ENCODE measurements at places on chromosomes 5 and 9.

DNA sequence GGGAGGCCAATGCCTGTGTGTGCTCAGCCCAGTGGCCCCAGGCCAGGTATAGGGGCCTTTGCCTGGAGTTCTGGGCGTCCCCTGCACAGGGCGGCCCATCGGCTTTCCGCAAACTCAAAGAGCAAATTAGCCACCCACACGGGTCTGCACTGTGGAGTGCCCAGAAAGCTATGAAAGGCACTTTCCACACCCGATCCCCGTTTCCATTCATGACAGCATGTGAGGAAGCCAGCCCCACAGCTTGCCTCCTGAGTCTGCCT lies 5.2 kb downstream of the DBH start:
- DNase-seq = no peak

DNA sequence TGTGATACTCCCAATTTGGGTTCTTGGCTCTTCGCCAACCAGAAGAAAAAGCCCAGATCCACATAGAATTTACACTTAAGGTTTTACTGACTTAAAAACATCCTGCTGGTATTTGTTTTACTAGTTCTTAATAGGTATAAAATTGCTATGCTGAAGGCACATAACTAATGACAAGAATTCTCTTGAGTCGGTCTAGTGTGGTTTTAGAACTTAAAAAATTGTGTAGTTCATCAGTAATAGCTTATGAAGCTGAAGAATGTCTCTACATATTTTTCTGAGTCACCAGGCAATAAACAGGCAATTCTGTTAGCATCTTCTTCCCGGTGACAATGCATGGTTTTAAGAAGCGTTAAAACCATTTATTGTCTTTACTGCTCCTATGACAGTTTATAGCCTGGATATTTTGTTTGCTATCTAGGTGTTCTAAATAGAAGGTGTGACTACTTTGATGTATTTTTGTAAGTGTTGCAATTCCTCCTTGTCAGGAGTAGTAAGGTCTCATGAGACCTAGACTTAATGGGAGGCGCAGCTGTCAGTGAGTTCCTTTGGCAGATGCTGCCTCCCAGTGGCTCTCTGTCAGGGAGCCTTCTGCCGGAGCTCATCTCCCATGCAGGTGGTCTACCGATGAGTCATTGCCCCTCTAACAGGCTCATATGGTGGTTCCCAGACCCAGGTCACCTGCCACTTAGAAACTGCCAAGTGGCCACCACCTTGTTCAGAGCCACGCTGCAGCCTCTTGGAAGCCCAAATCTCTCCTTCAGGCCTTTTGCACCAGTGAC lies 173.8 kb downstream of the MAST4 start:
- DNase-seq = peak; percentile 8

- DNase-seq = no peak
Measured at GRCh38 chr9:110252509-110253139, 3.7 kb downstream of the TXN start.

DNA sequence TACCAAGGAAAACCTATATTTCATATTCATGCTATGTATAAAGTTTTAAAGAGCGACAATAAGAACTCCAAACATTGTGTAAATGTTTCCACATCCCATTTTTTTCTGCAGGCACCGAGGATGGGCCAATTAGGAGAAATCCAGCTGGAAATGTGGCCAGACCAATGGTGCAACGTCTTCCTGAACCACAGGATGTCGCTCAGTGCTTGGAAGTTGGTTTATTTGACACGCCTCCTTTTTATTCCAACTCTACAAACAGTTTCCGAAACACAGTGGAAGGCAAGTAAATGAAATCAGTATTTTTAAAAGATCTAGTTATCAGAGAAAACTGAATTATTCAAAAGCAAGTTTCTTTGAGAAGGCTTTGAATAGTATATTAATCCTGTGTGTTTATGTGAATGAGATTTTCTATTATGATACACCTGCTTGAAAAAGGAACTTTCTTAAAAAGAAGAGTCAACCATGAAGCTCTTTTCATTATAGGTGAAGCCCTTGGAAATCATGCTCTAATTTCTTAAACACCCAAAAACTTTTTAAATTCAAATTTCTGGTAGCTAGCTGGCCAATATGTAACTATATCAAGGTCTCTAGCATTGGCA lies 9.1 kb downstream of the TYRP1 start:
- no peak for DNase-seq

- DNase-seq = peak; percentile 10
Measured at GRCh38 chr9:34046784-34047379, 1.8 kb downstream of the UBAP2 start.

- no peak for DNase-seq
Measured at GRCh38 chr9:78811622-78812276, 514.8 kb downstream of the PSAT1 start.

GRCh38 chr9:78707080-78707479 lies 410.2 kb downstream of the PSAT1 start:
- no peak for DNase-seq

- no peak for DNase-seq
Measured at GRCh38 chr5:132223861-132224260, 3.8 kb downstream of the P4HA2 start.

- no peak for DNase-seq
Measured at GRCh38 chr5:77223653-77224052, 13.2 kb downstream of the PDE8B start.

- no peak for DNase-seq
Measured at GRCh38 chr5:83050723-83051340, 26.4 kb downstream of the TMEM167A start.

- no peak for DNase-seq
Measured at GRCh38 chr5:80411589-80412219, 3.8 kb downstream of the ZFYVE16 start.

DNA sequence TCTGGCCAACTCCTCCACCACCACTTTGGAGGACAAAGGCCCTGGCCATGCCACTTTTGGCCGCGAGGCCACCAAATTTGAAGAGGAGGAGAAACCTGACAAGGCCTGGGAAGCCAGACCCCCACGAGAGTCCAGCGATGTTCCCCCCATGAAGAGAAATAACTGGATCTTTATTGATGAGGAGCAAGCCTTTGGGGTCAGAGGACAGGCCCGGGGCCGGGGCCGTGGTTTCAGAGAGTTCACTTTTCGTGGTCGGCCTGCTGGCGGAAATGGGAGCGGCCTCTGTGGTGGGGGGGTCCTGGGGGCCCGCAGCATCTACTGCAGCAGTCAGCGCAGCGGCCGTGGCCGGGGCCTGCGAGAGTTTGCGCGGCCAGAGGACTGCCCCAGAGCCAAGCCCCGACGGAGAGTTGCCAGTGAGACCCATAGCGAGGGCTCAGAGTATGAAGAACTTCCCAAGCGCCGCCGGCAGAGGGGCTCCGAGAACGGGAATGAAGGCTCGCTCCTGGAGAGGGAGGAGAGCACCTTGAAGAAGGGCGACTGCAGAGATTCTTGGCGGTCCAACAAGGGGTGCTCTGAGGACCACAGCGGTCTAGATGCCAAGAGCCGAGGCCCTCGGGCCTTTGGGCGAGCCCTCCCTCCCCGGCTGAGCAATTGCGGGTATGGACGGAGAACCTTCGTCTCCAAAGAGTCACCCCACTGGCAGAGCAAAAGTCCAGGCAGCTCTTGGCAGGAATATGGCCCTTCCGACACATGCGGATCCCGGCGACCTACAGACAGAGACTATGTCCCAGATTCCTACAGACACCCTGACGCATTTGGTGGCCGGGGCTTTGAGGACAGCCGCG lies 27.4 kb upstream of the POMT1 start:
- DNase-seq = no peak

DNA sequence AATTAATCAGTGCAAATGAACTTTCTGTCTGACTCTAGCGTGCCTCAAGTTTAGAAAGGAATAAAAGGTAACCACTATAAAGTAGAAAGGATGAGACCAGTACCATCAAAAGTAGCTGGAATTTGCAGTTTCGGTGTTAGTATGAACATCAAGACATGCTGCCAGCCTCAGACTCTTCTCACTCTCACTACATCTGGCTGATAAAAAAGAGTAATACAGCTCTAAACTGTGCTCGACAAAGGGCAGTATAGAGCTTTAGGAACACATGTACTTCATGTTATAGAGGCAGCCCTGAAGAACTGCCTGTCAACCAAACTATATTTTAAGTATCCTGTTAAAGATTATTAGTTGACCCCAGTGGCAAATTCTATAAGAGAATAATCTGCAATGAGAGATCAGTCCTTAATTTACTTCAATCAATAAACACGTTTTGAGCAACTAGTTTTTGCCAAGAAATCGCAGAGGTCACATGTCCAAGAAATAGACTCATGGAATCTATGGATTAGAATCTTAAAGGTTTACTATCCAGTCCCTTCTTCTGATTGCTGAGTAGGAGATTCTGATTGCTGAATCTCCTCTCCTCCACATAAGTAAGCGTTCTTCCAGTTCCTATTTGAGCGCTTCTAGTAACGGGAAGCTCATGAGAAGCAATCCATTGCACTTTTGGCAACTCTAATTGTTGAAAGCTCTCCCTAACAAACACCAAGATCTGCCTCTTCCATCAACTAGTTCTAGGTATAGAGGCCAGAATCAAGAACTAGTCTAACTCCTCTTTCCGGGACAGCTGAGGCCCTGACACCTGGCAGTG lies 941 bp downstream of the XPA start:
- no peak for DNase-seq

All from B cell (primary cell).